ENCODE measurements at places on chromosomes 16 and 17.

GRCh38 chr16:71436473-71436872, 5.4 kb downstream of the TLE7 start:
- no peak for DNase-seq
- no peaks in the 10 kb centered on the region for H3K36me3 ChIP-seq
- no peak overlapping the region for H3K27ac ChIP-seq
- H3K4me1 ChIP-seq = no peaks in the 10 kb centered on the region
- H3K27me3 ChIP-seq = no peaks in the 10 kb centered on the region

DNA sequence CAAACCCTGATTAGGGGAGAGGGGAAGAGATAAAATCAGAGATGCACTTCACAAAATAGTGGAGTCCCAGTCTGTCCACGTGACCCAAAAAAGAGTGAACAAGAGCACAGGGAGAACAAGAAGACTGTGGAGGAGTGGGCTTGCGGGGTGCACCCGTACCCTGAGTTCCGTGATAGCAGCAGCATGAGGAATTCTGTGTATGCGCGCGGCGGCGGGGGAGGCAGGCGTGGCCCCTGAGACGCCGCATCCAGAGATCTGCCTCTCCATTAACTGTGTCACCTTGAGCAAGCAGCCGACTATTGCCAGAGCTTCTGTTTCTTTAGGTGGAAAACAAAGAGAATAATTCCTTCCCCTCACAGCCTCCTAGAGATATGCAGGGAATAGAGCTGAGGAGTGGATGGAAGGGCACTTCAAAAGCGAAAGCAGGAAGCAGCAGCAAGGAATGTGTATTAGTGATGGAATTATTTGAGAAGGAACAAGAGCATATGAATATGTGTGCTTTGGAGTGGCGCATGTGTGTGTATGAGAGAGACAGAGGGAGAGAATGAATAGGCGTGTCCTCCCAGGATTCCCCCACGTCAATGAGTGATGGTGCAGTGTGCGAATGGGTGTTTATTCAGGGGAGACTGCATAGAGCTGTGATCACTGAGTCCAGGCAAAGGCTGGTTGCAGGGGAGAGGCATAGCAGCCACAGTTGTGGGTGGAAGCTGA, 10.4 kb upstream of the SOX9 start:
- DNase-seq = no peak
- no peaks in the 10 kb centered on the region for H3K27me3 ChIP-seq
- H3K36me3 ChIP-seq = no peaks in the 10 kb centered on the region
- no peak overlapping the region for H3K27ac ChIP-seq
- peaks cover 5% of the 10 kb centered on the region for H3K4me1 ChIP-seq

- DNase-seq = peak; percentile 37
- peak within 1 kb of the TSS; percentile 28 for H3K4me3 ChIP-seq
- no peaks in the 10 kb centered on the region for H3K4me1 ChIP-seq
- peaks cover 4% of the 10 kb centered on the region for H3K27me3 ChIP-seq
These were observed at the start of gene KCNJ12 for GRCh38 chr17:21376081-21376758. Gene KCNJ12 (plus strand): TSS chr17:21376357. CDS start chr17:21415343, 38,986 bp downstream.

DNA sequence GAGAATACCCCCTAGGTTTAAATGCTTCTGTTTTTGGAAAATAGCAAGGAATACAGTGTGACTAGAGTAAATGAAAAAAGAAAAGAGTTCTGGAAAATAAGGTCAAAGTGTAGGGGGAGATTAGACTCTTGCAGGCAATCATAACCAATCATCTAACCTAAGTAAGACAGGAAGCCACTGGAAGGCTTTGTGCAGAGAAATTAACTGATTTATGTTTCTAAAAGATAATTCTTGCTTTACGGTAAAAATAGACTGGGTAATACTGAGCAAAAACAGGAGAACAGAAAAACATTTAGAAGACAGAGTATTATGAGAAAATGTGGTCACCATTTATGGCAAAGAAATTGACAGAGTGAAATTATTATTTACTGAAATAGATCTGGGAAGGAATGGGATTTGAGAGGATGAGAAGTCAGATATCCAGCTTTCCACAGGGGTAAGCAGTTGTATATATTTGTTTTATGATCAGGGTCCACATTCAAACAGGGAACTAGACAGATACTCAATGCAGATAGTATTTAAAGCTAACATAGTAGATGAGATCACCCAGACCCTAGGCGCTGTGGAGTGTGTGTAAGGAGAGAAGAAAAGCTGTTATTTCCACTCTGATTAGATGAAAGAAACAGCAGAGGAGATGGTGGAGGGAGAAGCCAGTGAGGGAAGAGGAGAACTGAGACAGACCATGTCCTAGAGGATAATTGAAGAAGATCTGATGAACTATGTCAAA, 1225.3 kb downstream of the CDH11 start:
- no peak overlapping the region for H3K4me3 ChIP-seq
- H3K27ac ChIP-seq = no peak overlapping the region
- no peaks in the 10 kb centered on the region for H3K4me1 ChIP-seq
- DNase-seq = no peak
- no peaks in the 10 kb centered on the region for H3K27me3 ChIP-seq

- peaks cover 2% of the 10 kb centered on the region for H3K4me1 ChIP-seq
- no peak overlapping the region for H3K4me3 ChIP-seq
- no peaks in the 10 kb centered on the region for H3K36me3 ChIP-seq
- H3K27ac ChIP-seq = no peak overlapping the region
- DNase-seq = no peak
- H3K27me3 ChIP-seq = no peaks in the 10 kb centered on the region
These were observed 153.9 kb upstream of the CHMP6 start for GRCh38 chr17:80837711-80838110.

DNA sequence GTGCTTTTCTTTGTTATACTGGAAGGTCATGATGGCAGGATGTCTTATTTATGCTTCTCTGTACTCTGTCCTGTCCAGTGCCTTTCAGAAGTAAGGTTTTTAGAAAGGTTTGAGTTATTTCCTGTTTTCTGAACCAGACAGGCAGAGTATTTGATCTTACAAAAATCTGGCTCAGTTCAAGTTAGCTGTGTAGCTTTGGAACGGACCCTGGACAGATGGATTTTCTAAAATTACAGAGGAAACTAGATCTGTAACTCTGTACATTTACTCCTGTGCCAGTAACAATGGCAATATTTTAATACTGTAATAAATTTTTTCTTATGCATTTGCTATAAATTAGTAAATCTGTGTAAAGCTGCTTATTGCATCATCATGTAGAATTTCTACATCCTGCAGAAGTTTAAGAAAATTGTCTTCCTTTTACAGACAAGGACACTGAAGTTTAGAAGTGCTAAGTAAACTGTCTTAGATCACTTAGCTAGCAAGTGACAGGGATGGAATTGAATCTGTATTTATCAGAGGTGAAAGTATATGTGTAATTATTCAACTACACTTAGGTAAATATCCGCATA, 347.6 kb downstream of the WWOX start:
- no peaks in the 10 kb centered on the region for H3K27me3 ChIP-seq
- H3K4me1 ChIP-seq = no peaks in the 10 kb centered on the region
- H3K36me3 ChIP-seq = no peaks in the 10 kb centered on the region
- H3K4me3 ChIP-seq = no peak overlapping the region
- no peak for DNase-seq
- no peak overlapping the region for H3K27ac ChIP-seq

DNA sequence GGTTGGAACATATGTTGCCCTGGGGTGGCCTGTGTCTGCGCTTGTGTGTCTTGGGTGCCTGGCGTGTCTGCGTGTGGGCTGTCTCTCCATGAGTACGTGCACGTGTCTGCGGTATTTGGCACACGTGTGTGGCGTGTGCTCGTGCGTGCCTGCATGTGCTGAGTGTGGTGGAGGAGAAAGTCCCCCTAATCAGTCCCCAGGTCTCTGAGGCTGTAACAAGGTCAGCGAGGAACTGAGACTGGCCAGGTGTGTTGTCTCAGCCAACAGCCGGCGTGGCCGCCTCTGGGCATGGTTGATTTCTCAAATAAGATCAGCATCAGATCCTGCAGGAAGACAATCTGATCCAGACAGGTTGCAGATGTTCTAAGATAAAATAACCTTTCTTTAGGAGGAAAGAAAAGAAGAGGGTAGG, 3.5 kb upstream of the CPNE7 start:
- H3K4me1 ChIP-seq = no peaks in the 10 kb centered on the region
- H3K4me3 ChIP-seq = no peak overlapping the region
- no peaks in the 10 kb centered on the region for H3K36me3 ChIP-seq
- peaks cover 9% of the 10 kb centered on the region for H3K27me3 ChIP-seq

DNA sequence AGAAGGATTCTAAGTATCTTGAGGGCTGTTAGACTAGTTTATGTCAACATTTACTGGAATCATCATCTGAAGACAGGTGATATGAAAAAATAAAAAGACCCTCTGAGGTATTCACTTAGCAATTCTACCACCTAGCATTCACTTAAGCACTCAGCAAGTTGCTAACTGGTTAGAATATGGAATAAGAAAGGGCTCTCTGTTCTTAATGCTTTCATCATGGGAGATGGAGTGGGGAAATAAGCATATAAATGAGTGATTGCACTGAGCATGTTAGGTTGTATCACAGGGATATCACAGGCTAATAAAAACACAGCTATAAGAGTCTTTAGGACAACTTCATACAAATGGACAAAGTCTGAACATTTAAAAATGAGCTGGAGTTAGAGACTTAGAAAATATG, 1238.8 kb downstream of the CDH11 start:
- no peak for DNase-seq
- no peak overlapping the region for H3K4me3 ChIP-seq
- H3K27ac ChIP-seq = no peak overlapping the region
- no peaks in the 10 kb centered on the region for H3K36me3 ChIP-seq
- H3K4me1 ChIP-seq = no peaks in the 10 kb centered on the region

DNA sequence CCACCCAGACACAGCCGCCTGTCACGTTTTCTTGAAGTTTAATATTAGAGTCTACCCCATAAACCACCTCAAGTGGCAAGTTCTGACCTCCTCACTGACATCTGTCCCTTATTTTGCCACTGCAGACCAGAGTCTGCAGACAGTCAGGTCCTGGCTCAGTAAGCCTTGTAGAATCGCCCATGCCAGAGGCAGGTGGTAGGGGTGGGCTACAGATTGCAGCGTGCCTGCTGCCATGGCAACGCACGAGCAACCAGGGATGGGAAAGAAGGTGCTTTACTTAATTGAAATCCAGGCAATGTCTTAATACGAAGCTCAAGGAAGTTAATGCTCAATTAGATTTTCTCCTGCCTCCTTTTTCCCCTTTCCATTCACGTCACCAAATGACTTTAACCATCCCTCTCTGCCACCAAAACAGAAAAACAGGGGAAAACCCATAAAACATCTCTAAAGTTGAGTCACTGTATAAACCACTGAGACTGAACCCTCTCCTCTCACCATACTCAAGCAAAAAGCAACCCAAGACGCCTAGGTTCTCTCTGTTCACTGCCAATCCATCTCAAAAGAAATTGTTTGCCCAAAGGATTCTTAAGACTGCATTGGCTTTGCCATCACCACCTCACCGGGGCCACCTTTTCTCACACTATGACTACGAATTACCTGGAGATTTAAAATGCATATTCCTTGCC, 228.8 kb downstream of the SLC39A11 start:
- no peak for DNase-seq
- no peaks in the 10 kb centered on the region for H3K36me3 ChIP-seq
- no peaks in the 10 kb centered on the region for H3K4me1 ChIP-seq
- H3K27me3 ChIP-seq = no peaks in the 10 kb centered on the region
- no peak overlapping the region for H3K27ac ChIP-seq
- no peak overlapping the region for H3K4me3 ChIP-seq

- H3K27me3 ChIP-seq = no peaks in the 10 kb centered on the region
- H3K4me3 ChIP-seq = peak overlapping the region; percentile 90
- H3K36me3 ChIP-seq = peaks cover 6% of the 10 kb centered on the region
These were observed 791 bp upstream of the SUPT4H1 start for GRCh38 chr17:58352596-58353388.

DNA sequence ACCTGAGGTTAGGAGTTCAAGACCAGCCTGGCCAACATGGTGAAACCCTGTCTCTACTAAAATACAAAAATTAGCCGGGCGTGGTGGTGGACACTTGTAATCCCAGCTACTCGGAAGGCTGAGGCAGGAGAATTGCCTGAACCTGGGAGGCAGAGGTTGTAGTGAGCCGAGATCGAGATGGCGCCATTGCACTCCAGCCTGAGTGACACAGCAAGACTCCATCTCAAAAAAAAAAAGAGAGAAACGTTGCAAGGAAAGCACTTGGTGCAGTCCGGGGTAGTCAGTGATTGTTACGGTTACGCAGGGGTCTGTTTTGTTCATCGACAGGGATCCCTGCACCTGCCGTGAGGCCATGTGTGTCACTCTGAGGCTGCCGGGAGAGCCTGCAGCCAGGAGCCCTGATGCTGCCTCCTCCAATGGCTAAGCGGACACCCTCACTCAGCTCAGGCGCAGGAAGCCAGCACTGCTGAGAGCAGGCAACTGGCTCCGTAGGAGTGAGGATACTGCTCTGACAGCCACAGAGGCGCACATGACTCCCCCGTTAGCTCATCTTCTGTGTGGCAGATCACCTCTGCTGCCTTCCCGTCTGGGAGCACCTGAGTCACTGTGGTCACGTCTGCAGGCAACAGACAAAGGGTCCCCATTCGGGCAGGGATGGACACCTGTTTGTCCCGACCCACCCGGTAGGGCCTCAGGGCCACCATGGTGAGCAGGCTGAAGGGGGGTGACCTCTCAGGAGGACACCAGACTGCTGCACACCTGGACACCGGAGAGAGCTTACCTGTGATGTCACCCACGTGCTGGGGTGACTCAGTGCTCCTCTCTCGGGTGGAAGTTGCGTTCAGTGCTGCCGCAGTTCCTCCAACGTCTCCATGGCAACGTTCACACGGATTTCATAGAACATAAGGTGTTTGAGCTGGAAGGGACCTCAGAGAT, 5.2 kb upstream of the RAB26 start:
- no peaks in the 10 kb centered on the region for H3K27me3 ChIP-seq
- no peak overlapping the region for H3K4me3 ChIP-seq
- H3K4me1 ChIP-seq = no peaks in the 10 kb centered on the region
- DNase-seq = no peak

DNA sequence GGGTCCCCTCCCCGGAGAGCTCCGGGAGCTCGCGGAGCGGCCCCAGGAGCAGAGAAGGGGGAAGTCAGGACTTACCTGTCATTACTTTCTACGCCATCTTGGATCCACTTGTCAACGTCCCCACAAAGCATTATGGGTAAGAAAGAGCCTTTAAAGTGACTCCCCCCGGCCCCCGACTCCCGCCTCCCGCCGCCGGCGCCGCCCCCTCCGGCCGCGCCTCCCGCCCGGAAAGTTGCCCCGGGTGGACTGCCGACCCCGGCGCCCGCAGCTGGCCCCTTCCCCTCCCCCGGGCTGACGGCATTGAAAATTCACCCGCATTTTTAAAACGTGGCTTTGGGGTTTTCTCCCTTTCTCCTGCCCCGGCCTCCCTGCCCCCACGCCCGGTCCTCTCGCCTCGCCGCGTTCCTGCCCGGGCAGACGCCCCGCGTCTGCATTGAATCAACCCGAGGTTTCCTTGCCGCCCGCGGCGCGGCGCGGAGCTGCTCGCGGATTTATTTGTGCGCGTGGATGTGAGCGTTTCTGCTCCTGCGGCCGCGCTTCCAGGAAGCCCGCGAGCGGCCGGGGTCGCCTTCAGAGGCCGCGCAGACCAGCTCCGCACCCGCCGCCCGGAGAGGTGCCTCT, at the start of gene HELZ:
TSS of gene HELZ (minus strand) at position 124 of the 621 bp plus-strand sequence. CDS start 26,392 bp downstream, outside the sequence.
- H3K27ac ChIP-seq = peak within 1 kb of the TSS; percentile 94
- no peaks in the 10 kb centered on the region for H3K27me3 ChIP-seq
- DNase-seq = peak; percentile 94
- no peaks in the 10 kb centered on the region for H3K36me3 ChIP-seq
- peaks cover 4% of the 10 kb centered on the region for H3K4me1 ChIP-seq

- H3K27me3 ChIP-seq = no peaks in the 10 kb centered on the region
- DNase-seq = no peak
- no peak overlapping the region for H3K27ac ChIP-seq
- H3K36me3 ChIP-seq = peaks cover 2% of the 10 kb centered on the region
- no peaks in the 10 kb centered on the region for H3K4me1 ChIP-seq
These were observed 77.0 kb downstream of the CACNG1 start for GRCh38 chr17:67121316-67121891.

Measured in mesendoderm (in vitro differentiated cells).